ENCODE measurements at places on chromosomes 7 and 10.

DNA sequence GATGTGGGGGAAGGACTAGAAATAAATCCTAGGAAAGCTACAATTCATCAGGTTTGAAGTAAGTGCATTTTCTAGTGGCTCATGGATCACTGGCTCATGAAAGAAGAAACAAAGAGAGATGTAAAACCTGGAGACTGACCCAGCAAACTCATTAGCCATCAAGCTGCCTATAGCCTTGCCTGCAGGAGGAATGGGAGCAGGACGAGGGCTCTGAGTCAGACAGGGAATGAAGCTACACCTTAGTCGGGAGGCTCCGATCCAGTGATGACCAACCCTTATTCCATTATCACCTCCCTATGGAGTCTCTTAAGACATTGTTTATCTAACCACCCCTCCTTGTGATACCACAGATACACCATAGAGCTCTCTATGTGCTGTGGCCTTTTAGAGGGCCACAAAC lies 112.5 kb upstream of the WDR11 start:
- no peak for DNase-seq

- no peak for DNase-seq
These were observed 2.6 kb downstream of the EXOC4 start for GRCh38 chr7:133255486-133255885.

DNA sequence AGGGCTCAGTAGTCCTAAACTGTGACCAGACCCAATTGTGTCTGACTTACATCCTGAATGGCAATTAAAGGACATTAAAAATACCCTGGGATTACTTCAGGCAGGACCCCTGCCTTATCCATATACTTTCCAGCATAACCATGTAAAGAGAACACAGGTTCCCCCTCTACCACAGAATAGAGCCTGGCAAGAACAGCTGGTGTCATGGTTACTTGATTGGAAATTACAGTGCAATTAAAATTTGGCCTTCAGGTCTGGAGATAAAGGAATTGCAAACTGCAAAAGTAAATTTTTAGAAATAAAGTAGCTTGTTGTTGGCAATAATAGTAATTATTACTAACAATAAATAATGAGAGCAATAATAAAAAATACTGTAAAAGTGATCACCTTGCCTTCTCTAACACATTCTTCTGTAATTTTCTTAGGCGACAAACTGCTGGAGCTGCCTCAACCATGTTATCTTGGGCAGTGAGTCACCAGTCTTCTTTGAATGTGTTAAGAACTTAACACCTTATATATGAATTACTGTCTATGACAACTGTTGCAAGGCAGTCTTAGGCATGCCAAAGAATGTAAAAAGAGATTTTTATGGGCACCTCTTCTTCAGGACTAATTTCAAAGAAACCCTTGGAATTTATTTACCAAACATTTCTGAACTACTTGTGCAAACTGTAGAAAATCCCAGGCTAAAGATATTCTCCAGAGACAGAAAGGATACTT lies 53.7 kb downstream of the HIBADH start:
- no peak for DNase-seq

DNA sequence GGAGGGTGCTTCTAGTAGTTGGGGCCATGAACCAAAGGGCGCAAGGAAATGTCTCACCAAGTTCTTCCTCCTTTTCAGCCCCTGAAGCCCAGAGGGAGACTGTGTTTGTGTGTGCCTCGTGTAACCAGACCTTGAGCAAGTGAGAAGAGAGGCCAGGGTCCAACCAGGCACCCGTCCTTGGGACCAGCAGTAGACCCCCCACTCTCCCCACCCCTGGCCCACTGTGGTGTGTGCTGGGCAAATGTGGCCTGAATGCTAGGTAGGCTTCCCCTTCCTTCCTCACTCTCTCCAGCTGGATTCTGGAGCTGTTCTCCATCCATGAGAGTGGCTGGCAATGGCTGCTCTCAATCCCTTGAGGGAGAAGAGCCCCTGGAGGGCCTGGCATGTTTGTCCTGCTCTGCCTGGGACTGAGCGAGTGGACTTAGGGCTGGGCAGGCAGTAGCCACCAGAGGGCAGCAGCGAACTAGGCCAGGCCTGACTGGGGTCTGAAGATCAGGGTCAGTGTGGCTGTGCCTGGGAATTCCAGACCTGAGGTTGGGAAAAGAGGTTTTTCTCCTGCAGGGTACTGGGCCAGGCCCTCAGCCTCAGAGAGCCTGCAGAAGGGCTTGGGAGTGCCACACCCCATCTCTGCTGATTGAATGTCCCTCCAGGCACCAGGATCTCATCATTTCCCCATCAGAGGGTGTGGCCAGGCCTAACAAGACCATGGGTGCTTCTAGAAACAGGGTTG lies 12.5 kb downstream of the SFRP5 start:
- peak; percentile 35 for DNase-seq

- no peak for DNase-seq
These were observed 72.9 kb downstream of the AOAH start for GRCh38 chr7:36651404-36651803.

DNA sequence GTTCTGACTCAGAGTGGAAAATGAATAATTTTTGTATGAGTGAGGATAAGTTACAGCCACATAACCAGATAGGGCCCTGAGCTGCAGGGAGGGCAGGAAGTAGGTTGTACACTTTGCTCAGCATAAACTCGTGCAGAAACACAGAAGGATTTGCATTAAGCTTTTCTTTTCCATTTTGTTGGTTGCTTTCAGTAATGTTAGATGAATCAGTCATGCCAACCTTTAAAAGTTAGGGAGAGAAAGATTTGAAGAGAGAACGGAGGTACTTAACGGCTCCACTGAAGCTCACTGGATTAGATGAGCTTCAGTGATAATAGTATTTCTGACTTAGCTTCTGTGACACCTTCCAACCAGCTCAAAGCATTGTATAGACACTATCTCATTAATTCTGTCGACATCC lies 348.1 kb downstream of the GATA3 start:
- no peak for DNase-seq

All from stimulated activated CD8-positive, alpha-beta memory T cell treated with anti-CD3 and anti-CD28 coated beads, Interleukin-15, amount 100 ng/mL, for 1 hour (primary cell).